ENCODE measurements at places on chromosomes 16 and 17.

DNA sequence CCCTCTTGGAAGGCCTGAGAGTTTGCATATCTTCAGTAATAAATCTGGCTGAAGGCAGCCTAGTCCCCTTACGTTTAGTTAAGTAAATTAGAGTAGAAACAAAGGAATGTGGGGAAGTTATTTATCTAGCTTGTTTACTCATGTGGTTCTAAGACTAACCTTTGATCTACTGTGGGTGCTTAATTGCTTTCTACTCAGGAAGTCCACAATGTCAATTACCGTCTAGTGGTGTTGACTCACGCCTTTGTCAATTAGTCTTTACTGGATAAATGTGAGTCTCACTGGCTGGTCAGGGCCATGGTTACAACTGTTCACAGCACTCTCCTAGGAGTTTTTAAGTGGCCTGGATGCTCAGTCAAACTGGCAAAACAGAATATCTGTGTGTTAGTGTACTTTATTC is 2338.4 kb downstream of the TP53TG3F start:
- DNase-seq = no peak

DNA sequence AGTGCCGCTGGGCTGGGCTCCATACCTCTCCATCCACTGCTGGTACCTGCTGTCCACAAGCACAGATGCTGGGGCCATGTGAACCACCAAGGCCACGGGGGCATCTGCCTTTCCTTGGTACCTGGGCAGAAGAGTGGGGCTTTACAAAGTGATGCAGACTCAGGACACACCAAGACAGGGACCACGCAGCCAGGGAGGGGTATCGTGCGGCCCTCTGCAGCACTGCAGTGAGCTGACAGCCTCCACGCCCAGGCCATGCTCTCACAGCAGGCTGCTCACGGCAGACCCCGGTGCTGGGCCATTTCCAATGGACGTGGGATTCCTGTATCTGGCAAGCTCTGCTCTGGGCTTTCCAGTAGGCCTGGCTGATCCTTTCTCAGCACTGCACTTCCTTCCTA is 14.4 kb downstream of the ELAC2 start:
- no peak for DNase-seq

DNA sequence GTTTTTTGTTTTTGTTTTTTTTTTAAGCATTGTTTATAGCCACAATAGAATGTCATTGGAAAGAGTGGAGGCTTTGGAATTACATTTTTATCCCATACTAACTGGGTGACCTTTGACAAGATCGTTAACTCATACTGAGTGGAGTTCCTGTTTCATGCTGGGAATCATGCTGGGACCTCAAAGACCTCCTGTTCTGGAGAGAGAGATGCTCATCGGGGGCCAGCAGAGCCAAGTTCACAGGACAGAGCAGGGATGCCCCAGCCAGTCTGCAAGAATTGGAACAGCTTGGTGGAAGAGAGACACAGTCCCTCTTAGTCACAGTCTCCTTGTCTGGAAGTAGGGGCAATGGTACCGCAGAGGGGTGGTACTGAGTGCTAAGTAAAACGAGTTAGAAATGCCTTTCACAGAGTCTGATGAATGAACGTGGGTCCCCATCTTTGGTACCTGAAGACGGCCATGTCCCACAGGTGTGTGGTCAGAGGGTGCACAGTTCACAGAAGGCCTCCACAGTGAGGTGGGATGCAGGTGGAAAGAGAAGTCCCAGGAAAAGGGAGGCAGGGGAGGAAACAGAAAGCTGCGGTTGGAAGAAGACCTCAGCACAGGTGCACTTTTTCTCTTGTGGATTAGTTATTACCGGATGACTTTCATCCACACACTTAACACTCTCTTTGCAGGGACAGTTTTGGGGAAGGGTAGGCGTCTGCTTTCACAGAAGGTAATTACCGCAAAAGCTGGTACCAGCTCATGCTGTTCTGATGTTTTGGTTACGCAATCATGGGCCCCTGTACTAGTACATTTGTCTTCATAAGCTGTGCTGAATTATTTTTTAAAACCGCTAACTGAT is 147.8 kb downstream of the PRKCA start:
- no peak for DNase-seq

DNA sequence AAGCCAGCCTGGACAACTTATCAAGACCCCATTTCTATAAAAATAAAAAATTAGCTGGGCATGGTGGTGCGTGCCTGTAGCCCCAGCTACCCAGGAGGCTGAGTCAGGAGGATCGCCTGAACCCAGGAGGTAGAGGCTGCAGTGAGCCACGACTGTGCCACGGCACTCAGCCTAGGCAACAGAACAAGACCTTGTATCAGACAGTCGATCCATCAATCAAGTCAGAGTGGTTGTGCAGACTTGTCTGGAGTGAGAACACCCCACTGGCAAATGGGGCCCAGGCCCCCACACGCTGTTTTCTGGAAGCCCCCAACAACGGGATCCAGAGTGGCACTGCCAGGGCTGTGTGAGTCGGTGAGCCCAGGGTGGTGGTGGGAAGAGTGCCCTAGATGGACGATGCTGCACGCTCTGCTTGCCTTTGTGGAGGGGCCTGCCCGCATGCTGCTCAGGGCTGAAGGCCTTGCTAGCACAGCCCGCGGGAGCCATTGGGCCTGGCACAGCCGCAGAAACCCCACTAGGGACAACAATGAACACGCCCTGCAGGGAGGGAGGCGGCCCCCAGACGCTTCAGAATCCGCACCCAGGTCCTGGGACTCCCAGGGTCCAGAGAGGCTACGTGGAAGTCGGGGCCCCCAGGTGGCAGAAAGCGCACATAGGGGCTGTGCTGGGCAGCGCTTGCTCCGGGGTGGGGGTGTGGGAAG is 80.1 kb upstream of the GNG13 start:
- DNase-seq = no peak

DNA sequence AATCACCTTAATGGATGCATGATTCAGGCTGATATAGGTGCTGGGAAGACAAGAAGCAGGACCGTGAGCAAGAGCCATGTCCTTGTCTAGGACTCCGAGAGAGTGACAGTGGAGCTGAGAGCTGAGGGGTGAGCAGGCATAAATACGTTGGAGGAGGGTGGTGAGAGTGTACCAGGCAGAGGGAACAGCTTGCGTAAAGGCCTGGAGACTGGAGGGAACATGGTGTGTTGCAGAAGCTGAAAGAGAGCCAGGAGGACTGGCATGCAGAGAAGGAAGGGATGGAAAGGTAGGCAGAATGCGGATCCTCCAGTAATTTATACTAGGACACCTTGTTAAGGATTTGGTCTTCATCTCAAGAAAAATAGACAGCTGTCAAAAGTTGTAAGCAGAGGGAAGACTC is 653.2 kb downstream of the HS3ST4 start:
- no peak for DNase-seq

GRCh38 chr16:1443403-1443973 is 868 bp downstream of the CCDC154 start:
- DNase-seq = no peak

DNA sequence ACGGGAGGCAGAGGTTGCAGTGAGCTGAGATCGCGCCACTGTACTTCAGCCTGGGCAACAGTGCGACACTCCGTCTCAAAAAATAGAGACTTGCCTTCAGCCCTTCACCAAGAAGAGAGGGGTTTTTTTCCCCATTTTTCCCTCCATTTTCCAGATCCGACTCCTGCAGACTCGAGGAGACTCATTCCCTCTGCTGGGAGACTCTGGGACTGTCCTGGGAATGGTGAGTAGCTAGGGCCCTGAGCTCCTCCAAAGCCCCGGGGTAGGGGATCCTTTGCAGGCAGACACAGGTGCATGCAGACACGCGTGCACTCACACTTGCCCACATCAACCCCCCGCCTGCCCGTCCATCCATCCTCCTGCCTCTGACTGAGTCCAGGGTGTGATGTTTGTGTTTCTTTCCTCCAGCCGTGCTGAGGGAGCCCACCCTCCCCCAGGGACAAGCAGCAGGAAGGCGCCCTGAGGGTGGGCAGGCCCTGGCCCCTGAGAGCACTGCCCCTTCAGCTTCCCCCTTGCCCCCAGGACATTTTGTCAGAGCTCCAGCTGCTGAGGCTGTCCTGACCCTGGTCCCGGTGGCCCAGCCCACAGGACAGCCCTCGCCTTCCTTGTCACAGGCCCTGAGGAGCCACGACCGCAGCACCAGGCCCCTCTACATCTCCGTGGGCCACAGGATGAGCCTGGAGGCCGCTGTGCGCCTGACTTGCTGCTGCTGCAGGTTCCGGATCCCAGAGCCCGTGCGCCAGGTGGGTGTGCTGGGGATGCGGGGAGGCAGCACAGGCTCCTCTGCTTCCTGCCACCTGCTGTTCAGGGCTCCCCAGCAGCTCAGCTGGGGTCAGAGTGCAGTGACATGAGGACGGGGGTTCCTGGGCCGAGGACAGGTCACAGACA is 10.2 kb downstream of the ENDOV start:
- no peak for DNase-seq

DNA sequence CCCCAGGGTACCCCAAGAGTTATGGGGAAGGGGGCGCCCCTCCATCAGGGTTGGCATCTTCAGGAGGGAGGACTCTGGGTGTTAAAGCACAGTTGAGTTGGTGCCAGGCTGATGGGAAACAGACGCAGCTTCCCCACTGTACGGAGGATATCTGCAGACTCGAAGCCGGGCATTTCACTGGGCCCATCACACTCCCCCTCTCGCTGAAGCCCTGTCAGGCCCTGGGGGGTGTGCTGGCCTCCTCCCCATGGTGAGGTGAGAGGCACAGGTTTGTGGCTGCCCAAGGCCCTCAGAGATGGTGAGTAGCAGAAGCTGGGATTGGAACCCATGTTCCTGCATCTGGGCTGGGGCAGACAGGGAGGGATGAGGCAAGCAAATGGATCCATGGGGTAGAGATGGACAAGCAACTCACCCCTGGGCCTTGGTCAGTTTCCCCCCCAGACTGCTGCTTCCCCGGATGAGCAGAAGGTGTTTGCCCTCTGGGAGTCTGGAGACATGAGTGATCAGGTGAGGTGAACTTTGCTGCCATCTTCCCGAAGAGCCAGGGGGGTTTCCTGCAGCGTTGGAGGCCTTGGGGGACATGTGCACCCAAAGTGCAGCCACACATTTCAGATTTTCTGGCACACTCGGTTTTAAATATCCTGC is 31.0 kb downstream of the POLR3E start:
- DNase-seq = no peak

DNA sequence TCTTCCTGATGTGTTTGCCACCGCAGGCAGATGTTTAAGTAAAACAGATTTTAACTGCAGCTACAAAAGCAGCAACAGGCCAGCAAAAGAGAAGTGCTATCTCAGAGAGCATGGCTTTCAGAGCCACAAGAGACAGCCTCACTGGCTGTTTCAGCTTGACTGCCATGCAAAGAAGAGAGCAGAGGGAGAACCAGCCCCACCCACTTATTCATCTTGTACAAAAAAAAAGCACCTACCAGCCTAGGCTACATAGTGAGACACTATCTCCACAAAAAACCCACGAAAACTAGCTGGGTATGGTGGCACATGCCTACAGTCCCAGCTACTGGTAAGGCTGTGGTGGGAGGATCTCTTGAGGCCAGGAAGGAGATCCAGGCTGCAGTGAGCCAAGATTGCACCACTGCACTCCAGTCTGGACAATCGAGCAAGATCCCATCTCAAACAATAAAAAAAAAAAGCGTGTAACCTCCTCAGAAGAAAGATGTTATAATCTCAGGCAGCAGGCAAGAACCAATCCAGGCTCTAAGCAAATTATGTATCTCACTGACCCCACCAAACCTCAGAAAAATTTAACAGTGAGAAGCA is 30.0 kb downstream of the STH start:
- no peak for DNase-seq

DNA sequence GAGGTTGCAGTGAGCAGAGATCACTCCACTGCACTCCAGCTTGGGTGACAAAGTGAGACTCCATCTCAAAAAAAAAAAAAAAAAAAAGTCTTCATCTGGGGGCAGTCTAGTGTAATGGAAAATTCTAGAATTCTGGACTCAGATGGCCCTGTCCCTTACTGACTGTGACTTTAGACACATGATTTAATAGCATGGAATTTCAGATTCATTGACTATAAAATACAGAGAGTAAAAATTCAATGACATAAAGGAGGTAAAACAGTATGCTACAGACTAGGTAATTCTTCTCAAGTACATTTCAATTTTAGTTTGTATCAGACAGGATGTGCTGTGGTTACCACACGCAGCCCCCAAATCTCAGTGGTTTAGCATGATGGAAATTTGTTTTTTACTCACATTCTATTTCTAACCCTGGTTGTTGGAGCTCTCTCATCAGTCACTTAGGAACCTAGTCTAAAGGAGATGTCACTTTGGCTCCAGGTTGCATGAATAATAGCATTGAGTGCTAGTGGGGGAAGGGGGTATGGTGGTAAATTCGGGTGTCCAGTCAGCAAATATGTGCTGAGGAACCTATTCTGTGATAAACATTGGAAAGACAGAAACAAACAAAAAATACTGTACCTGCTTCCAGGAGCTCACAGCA is 444.0 kb downstream of the XYLT1 start:
- DNase-seq = no peak

All from fibroblast of mammary gland (primary cell).